CD4-positive, alpha-beta T cell treated with Interleukin-10 for 1 hour (primary cell): ENCODE measurements at places on chromosomes 3 and 15.

DNA sequence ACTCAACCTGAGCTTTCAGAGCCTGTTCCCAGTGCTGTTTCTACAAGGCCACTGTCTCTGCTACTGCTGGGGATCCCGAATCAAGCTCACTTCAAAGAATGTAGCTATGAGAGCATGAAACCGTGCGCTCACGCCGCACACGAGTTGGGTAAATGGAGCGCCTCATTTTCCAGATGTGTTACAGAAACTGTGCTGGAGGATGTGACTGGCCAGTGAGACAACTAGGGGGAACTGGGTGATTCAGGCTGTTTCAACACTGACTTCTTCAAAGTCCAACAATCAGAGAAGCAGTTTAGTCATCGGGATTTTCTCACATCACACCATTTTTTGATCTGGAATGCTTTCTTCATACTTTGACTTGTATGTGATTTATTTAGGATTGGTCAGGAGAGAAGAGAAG is 3.5 kb downstream of the ZNF710 start:
- DNase-seq: no peak

DNA sequence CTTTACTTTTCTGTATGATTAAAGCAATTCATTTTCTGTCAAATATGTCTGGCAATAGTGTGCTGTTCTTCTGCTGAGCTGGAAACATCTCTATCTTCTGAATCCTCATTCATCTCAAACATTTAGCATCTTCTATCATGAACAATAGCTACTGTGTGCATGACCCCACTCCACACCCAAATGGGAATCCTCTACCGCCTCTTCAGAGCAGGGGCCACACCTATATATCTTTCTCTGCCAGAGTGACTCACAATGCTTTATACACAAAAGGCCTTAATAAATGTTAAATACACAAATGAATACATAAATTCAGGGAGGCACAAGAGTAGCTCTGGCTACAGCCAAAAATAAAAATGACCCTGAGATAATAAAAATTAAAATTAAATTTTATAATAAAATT is 8.0 kb downstream of the ALDH1A2 start:
- DNase-seq: no peak

DNA sequence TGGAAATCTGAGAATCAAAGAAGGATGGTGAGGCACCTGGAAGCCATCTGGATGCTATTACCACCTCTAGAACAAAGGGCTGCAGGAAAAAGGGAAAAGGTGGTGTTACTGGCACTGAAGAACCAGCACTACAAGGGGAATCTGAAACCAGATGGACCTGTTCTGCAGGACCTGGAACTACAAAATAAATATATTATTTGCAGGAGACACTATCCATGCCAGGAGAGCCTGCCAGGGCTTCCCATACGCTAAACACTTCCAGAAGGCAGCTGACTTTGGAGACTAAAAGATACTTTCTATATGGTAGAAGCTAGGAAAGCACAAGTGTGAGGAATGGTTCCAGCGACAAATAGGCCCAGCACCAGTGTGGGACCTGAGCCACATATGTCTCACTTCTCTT is 83.4 kb upstream of the POU1F1 start:
- DNase-seq: no peak

GRCh38 chr3:163056874-163057497 is 1560.4 kb downstream of the OTOL1 start:
- DNase-seq: no peak

GRCh38 chr15:77497110-77497737 is 76.5 kb downstream of the HMG20A start:
- no peak for DNase-seq

- no peak for DNase-seq
Observed at GRCh38 chr3:20575146-20575545, 389.1 kb upstream of the SGO1 start.

DNA sequence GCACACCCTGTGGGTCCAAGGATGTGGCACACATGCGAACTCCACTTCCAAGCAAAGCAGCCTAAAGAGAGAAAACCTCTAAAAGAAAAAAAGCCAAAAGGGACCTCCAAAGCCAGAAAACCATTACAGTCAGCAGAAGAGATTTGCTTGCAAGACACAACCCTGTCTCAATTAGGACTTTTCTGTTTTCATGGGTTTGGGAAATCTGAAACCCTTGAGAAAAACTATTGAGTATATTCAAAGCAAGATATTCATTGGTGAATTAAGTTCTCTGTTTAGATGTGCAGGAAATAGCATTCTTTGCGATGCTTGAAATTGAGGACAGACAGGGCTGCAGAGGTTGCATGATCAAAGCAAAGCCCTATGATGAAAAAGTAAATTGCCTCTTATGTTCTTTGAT is 10.2 kb upstream of the LDHAL6B start:
- DNase-seq: no peak

DNA sequence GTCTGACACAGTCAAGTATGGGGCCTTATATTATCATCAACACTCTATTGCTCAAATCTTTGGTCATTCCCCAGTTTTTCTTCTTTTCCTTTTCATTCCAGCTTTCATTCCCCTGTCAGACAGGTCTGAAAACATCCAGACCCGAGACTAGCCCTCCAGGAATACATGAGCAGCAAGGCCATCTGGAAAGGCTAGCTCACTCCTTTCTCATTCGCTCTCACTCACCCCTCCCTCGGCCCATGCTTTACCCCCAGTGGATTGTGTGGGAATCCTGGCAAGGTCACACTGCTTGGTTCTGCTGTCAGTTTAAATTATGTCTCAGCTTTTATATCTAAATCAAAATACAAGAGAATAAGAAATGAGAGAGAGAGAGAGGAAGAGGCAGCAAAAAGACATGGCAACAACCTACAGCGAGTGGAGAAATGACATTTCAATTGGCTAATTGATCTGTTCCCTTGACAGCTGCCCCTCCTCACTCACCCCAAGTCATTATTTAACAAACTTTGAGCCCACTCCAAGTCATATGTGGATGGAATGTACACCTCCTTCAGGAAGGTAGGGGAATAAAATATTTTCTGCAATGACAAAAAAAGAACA is 962.2 kb downstream of the TUSC7 start:
- no peak for DNase-seq

- no peak for DNase-seq
Observed at GRCh38 chr15:66424963-66425612, 38.4 kb downstream of the MAP2K1 start.

DNA sequence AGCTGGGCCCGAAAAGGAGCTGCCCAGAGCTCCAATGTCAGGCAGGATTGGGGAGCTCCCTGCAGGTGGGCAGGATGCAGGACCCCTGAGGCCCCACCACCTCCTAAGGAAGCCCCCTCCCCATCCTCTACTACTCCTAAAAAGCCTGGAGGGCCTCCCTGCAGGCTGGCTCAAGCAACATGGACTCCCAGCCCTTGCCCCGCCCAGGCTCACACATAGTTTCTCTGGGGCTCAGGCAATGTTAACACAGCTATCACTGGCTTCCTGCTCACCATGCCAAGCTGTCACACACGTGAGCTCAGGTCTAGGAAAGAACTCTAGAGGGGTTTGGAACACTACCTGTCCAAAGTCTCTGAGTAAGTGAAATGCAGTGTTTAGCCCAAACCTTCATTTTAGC is 65.4 kb upstream of the ZNF148 start:
- no peak for DNase-seq

DNA sequence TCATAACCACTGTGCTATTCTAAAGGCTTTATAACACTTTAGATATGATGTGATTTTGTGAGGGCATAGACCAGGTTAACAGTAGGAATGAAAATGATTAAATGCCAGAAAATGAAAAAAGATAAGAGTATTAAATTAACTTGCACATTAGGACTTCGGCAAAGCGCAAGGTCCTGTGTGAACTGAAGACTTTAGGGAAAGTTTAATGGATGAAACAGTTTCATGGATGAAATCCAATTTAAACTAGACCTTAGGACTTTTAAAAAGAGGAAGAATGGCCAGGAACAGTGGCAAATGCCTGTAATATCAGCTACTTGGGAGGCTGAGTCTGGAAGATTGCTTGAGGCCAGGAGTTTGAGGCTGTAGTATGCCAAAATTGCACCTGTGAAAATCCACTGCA is 8.7 kb downstream of the SLMAP start:
- DNase-seq: no peak

DNA sequence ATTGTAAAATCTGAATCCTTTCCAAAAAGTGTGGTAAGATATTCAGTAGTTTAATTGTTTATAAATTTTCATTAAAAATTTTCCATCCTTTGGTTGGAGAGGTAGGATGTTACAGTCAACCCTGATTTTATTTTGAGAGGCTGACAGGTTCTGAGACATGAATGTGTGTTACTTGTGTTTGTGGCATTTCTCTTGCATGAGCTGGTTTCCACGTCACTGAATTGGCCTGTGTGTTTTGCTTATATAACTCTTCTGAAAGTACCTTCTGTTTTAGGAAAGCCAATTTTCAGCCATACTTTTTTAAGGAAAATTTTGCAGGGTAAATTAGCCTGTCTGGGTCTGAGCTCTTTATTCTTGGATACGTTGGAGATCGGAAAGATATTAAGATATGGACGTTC is 30.7 kb downstream of the PXYLP1 start:
- DNase-seq: no peak

- DNase-seq: no peak
Observed at GRCh38 chr15:64665179-64665578, 110.2 kb downstream of the RBPMS2 start.

DNA sequence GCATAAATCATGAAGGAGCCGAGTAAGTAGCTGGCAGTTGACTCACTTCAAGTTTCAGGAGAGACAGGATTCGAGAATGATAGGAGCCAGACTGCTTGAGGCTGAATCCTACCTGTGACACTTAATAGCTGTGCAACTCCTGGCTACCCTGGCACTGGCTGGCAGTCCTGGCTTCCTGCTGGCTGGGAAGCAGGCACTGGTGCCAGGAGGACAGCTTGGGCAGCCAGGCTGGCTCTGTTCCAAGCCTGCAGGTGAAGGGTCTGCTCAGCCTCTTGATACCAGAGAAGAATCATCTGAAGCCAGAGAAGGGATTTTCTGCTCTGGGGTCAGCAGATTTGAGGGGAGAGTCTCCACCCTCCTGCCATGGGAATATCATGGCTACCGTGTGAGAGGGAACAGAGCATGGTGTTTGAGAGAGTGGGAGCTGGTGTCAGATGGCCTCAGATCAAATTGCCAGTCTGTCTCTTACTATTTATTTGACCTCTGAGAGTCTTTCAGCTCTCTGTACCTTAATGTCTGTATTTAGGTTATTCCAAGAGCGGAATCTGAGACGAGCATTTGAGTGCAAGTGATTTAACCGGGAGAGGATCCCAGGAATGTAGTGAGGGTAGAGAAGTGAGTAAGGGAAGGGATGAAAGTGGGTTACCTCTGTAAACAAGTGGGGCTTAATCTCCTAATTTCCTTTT is 4.4 kb upstream of the XIRP1 start:
- no peak for DNase-seq

GRCh38 chr3:16181361-16181760 is 6.9 kb downstream of the GALNT15 start:
- no peak for DNase-seq
